ENCODE measurements at places on chromosomes 2 and 18.

- DNase-seq, result no peak
These were observed 506.7 kb downstream of the CMPK2 start for GRCh38 chr2:6358985-6359384.

GRCh38 chr2:55153584-55154299, 78.4 kb downstream of the CLHC1 start:
- DNase-seq, result no peak

DNA sequence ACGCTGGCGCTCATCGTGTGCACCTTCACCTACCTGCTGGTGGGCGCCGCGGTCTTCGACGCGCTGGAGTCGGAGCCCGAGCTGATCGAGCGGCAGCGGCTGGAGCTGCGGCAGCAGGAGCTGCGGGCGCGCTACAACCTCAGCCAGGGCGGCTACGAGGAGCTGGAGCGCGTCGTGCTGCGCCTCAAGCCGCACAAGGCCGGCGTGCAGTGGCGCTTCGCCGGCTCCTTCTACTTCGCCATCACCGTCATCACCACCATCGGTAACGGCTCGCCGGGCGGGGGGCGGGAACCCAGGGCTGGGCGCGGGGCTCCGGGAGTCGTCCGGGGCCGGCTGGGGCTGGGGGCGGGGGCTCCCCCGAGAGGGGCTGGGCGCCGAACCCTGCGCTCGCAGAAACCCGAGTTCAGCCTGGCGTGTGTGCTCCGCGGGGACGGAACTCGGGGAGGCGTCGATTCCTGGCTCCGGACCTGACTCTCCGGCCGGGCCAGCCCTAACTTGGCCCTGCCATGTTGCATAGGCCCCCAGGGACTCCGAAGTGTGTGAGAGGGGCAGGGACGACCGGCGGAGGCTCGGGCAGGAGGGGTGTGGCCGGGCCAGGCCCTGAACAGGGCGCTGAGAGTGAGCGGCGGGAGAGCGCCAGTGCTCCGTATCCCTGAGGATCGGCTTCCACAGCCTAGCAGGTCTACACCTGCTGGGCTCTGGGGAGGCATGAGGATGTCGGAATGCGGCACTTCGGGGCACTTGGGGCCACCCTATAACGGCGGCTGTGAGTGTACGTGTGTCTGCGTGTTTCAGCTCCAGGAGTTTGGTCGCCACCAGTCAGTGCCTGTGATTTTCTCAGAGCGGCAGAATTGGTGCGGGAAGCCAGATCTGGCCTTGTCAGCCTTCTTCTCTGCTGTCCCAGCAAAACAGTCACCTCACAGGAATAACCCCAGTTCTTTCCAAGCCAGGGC, 651 bp downstream of the KCNK3 start:
- DNase-seq, result no peak

DNA sequence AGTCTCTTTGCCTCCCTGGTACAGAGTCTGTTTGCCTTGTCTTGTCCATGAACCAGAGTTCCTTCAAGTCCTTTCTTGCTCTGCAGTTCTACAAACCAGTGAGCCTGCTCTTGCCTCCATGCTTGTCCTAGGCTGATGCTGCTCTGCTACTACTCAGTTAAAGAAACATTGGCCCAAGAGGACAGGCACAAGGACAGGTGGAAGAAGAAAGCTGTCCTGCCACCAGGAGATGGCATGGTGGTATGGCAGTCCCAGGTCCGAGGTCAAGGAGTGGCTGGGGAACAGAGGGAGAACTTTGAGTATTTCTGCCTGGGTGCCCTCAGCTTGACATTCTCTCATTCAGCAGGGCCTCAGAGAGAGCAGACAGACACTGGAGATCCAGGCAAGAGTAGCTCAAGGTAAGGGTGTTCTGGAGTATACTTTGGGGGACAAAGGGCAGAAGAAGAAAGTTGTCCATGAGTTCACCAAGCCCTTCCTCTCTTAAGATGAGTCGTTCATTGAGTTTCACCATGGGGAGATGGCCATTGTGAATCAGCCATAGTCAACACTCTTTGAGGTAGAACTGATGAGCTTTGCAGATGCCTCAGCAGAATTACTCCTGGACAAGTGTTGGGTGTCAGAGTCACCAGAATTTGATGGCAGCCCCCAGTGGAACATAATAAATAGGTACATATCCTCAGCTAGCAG, 20.4 kb downstream of the TTC32 start:
- DNase-seq, result no peak

DNA sequence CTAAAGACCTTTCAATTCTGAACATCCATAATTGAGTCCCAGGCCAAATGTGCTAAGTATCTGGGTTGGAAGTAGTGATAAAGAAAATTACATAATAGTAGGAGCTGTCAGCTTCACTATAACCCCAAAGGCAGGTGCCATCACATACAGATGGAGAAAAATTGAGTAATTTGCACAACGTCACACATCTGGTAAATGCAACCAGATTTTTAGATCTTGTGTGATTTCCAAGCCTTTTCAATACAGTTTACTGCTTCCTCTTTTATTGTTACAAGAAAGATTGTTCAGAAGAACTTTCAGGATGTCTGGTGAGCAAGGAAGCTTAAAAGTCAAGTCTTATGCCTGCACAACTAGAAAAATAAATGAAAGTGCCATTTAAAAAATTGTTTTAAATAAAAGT, 62.3 kb downstream of the UBE2E3 start:
- no peak for DNase-seq

- DNase-seq, result no peak
These were observed 263.2 kb downstream of the PARD3B start for GRCh38 chr2:204808494-204808893.

GRCh38 chr18:79923896-79924585, 27.4 kb downstream of the SLC66A2 start:
- no peak for DNase-seq

DNA sequence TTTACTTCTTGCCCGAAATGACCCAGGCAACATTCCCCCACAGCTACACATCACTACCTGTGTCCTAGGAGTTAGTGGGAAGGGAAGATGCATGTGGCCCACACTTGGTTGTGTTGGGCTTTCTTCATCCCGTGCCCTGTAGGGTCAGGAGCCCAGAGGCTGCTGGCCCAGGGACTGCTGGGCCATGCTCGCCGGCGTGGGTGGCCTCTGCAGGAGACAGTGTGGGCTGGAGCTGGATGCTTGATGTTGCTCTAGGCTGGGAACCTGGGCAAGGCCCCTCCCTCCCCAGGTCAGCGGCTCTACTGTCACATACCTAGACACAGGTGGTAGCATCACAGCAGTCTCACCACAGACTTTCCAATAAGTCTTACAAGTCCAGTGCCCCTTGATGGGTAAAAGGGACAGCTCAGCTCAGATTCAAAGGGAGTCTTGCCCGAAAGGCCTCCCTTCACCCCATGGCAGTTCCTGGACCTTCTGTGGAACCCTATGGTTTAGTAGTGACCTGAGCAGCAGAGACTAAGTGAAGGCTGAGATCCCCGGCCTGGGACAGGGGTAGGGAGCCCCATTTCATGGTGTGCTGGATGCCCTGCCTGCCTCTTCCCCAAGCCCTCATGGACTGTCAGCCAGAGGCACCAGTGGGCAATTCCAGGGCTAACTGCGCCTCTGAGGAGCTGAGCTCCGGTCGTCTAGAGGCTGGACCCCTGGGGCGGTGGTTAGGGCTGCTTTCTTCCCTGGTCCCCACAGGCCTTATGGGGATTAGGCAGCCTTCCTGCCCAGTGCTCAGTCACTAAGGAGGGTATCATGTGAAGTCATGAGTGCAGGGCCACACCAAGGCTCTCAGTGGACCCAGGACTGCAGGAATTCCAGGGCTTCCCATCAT, 45.4 kb upstream of the FAHD2A start:
- DNase-seq, result no peak

DNA sequence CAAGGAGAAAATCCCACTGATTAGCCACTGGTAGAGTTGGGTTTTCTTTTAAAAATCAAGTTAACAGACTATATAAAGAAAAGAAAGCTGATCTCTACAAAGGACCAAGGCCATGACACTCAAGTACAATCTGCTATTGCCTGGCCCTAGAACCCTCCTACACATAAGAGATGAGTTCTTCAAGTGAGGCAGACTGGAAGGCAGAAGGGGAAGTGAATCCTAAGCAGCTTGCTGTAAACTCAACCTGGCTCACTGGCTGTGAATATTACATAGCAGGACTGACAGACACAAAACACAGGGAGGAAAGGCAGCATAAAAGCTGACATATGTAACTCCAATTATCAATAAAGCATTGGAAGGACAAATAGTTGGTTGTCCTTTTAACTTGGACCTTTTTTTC, 65.4 kb downstream of the TRIP12 start:
- DNase-seq, result no peak

DNA sequence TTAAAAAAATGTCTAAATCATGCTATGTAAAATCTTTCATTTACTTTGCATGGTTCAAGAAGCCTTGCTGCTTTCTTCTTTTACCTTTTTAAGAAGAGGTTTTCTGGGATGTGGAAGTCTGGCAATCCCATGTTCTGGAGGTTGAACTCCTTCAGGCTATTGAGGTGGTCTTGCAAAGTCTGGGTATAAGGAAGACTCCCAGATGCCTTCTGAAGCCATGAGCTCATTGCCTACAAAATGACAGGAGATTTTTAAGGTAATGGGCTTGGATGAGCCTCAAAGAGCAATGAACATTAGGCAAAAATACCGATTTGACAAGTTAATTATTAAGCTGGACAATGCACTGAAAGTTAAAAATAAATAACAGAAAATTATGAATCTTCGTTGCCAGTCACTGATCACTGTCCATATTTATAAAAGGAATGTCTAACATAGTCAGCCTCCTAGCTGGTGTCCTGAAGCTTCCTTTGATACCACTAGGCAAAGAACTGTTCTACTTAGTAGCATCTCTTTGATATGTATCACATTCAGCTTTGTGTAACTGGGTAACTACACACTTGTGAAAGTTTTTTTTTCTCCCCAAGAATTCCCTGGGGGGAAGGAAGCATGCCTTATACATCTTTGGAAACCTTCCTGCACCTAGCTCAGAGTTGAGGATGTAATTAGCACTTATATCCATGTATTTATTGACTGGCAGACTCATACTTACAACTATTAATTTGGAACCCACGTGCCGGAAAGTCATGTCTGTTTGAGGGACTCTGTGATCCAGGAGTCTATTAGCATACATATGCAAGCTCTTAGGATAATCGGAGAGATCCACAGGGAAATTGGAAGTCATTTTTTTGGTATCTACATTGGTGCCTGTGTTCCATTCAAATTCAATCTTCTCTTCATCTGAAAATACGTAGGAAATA, 29.3 kb downstream of the APOB start:
- DNase-seq, result no peak
